ENCODE measurements at places on chromosomes 3 and 15.

DNA sequence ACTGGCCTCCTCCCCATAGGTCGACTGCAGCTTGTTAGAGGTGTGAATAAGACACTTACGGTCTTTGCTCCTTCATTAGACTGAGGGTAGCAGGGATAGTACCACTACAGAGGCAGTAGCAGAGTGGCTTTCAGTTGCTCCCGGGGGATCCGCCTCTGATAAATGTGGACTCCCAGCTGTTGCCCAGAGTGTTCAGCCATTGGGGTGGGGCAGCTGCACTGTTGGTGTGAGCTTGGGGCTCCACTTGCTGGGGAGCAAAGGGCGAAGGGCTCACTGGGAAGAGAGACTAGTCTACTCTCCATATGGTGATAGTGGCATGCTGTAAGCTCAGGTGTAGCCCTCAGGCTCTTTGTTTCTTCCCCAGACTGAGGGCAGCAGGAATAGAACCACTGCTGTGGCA is 239.1 kb downstream of the LRRN1 start:
- DNase-seq: no peak

DNA sequence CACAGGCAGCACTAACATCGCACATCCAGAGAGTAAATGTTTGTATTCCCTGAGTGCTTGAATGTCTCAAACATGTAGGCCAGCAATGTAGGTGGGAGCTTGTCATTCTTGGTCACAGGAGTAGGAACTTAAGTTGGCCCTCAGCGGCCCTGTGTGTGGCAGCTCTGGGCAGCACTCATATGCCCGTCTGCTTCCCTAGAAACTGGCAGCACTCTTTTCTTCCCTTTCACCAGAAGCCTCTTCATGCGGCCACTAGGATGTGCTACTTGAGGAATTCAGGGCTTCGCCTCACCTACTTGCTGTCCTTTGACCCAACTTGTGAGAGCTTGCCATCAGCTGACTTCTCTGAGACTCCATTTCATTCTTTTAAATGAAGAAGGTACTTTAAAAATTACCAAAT is 69.5 kb downstream of the TIPARP start:
- no peak for DNase-seq

GRCh38 chr3:46285931-46286619 is 43.8 kb downstream of the CCR3 start:
- no peak for DNase-seq

DNA sequence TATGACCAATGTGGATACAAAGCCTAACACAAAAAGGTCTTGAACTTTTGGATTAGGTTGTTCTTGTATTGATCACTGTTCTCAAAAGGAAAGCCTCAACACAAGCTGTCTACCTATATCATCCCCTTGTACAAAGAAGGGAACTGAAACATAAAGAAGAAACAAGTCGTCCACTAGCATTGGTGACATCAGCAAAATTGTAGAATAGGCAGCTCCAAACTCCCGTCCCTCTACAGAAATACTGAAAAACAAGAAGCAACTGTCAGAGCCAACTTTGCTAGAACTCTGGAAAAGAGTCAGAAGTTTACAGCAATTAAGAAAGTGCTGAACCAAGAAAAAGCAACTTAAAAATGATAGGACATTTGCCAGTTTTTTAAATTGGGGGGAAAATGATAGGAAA is 7.5 kb upstream of the NR1I2 start:
- no peak for DNase-seq

GRCh38 chr3:76171647-76172046 is 386.3 kb upstream of the ZNF717 start:
- no peak for DNase-seq

- DNase-seq: no peak
Measured at GRCh38 chr3:35439663-35440062, 199.7 kb upstream of the ARPP21 start.

- no peak for DNase-seq
Measured at GRCh38 chr3:39479701-39480414, 12.4 kb downstream of the MOBP start.

DNA sequence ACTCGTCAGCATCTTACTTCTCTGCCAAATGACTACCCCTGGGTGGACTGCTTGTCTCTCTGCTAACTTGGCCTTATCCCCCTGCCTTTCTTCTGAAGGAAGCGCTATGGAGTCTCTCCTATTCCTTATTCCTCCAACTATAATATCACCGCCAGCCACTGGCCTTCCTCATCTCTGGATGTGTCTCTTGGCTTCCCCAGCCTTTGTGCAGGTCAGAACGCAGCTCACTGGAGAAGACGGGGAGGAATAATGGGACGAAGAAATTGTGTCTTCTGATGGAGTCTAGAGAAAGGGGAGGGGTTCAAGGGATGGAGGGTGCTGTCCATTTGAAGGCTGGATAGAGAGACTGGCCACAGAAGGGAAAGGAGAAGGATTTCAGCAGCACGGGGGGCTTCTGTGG is 16.9 kb downstream of the ITGA11 start:
- DNase-seq: no peak

DNA sequence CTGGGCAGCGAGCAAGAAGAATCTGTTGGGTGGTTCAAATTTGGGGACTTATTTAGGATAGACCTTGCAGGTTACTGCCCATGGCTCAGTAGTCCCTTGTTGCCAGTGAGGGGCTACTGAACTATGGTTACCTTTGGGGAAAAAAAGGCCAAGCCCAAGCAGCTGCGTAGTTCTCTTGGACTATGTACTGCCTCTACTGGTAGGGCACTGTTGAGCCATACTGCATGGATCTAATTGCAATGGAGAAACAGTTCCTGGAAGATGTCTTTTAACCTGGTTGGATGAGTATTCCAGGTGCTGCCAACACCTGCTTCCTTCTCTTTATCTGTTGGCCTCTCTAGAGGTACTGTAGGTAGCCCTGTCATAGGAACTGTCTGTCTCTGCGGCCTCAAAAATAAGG is 671.9 kb upstream of the CBLB start:
- DNase-seq: no peak

- DNase-seq: no peak
Measured at GRCh38 chr15:69891606-69892005, 206.1 kb downstream of the TLE3 start.

DNA sequence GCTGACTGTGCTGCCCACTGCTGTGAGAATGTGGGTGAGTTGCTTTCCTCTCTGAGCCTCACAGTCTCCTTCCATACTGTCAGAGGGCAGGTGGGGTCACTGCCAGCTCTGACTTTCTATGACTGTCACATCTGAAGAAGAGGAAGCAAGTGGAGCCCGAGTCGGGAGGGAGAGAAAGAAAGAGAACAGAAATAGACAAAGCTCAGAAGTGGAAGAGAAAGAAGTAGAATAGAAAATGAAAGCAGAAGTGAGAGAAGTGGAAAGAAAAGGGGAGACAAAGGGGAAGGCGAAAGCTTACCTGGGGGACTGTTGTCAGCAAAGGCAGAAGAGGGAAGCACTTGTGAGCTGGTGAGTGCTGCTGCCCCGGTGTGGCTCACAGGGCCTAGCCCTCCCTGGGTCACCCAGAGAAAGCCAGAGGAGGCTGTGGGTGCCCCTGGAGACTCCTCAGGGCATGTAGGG is 57.9 kb downstream of the EPHB1 start:
- no peak for DNase-seq

GRCh38 chr3:159861369-159861987 is 127.2 kb upstream of the IL12A start:
- no peak for DNase-seq

- DNase-seq: no peak
Measured at GRCh38 chr3:46440531-46441294, 24.0 kb downstream of the LTF start.

DNA sequence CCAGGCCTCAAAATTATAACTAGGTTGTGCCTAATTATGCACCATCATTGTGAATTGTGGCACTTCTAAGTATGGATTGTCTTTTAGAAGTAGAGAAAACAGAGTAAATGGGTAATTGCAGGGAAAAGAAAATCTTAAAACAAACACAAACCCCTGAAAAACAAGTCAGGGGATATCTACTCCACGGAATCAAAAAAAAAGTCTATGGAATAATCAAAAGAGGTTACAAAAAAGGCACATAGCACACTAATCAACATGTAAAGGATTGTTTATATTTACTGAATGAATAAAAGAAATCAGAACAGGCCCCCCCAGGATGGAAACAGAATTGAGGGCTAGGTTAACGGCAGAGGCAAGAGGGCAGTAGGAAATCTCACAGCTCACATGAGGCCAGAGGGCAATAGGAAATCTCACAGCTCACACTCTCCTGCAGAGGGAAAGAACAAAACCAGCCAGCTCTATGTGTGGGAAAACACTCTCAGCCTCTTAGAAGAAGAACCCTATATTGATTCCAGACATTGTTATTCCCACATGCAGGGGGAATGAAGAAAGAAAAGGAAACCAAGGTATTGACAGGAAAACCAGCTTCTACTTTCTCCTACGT is 72.7 kb upstream of the FNDC3B start:
- DNase-seq: no peak

- no peak for DNase-seq
Measured at GRCh38 chr3:88334187-88334868, 184.6 kb downstream of the C3orf38 start.

DNA sequence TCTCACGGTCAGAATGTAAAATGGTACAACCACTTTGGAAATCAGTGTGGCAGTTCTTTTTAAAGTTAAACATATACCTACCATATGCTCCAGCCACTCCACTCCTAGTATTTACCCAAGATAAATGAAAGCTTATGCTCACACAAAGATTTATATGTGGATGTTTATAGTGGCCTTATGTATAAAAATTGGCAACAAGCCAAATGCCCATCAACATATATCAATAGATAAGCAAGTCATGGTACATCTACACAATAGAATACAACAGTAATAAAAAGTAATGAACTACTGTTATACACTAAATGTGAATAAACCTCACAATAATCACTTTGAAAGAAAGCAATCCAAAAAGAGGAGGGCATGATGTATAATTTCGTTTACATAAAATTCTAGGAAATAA is 153.5 kb upstream of the LMCD1 start:
- DNase-seq: no peak

DNA sequence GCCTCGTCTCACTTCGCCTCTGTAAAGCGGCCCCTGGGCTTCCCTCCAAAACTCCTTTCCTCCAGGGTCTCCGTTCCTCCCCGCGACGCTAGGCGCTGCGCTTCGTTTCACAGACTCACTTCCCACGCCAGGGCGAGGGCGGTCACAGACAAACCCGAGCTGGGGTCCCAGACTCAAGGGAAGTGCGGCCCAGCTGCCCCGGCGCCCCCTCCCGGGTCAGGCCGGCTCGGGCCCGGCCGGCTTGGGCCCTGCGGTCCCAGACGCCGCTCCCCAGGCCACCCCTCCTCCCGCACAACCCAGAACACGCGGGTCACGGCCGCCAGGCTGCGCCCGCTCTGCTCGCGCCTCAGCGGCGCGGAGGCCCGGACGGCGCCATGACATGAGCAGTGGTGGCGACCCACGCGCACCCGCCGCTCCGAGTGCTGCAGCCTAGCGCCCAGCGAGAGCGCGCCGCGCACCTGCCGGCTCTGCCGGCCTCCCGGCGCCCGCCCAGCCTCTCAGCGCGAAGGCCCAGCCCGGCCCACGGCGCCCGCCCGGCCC is 547 bp downstream of the NUP210 start:
- no peak for DNase-seq

- no peak for DNase-seq
Measured at GRCh38 chr3:64667887-64668581, 19.8 kb downstream of the ADAMTS9 start.

- no peak for DNase-seq
Measured at GRCh38 chr3:126293370-126294082, 63.7 kb downstream of the KLF15 start.

GRCh38 chr15:33161209-33161608 is 33.3 kb downstream of the FMN1 start:
- no peak for DNase-seq

DNA sequence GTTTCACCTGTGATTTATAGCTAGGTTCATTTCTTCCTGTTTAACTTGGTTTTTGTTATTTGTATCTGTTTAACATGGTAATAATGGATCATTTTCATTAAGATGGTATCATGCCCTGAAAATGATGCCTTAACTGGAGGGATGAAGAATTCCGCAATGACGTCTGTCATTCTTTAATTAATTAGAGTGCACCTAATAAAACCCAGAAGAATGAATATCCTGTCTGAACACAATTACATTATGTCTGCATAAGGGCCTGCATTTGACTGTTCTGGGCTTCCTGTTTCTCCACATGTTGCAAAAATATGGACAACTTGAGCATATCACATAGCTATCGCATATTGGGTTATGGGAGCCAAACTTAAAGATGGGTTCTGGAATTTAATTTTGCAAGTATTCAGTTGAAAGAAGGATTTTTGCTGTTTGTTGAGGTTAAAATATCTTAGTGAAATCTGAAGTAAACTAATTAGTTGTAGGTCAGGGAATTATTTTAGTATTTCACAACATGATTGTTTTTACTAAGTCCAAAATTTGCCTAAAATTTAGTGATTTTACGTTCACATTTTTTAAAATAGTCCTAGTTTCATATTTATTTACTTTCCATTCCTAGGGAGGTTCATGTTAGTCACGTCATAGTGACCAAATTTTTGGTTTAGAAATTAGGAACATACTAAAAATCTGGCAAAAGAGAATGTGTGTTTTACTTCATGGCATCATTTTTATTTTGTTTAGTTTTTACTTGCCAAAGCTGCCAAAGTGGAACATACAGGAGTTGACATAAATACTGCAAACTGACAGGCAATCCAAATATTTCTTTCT is 321.0 kb upstream of the TGFBR2 start:
- DNase-seq: no peak

GRCh38 chr15:70420948-70421482 is 323.3 kb upstream of the TLE3 start:
- no peak for DNase-seq

DNA sequence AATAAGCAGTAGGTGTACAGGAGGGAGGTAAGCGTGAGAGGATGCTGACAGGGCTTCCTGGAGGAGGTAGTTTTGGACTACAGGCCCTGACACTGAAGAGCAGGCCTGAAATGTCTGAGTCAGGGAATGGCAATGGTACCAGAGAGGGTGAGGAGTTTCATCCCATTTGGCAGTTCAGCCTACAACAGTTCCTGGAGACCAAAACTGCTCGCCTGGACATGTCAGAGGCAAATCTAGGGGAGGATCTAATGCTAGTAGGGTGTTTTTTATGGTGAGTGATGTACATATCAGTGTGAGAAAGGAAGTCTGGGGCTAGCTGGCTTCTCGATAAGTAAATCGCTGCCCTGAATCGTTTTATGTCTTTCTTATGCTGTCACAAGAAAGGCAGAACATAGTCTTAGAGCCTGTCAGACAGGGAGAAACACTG is 13.8 kb upstream of the TNFSF10 start:
- no peak for DNase-seq

- no peak for DNase-seq
Measured at GRCh38 chr3:30199855-30200254, 406.5 kb upstream of the TGFBR2 start.

GRCh38 chr3:127672429-127673190 is at the start of gene ABTB1:
ABTB1 (plus strand) TSS chr3:127672952; CDS start chr3:127673026, 74 bp downstream.
- no peak for DNase-seq

- no peak for DNase-seq
Measured at GRCh38 chr15:41006479-41006878, 53.2 kb downstream of the CHAC1 start.

DNA sequence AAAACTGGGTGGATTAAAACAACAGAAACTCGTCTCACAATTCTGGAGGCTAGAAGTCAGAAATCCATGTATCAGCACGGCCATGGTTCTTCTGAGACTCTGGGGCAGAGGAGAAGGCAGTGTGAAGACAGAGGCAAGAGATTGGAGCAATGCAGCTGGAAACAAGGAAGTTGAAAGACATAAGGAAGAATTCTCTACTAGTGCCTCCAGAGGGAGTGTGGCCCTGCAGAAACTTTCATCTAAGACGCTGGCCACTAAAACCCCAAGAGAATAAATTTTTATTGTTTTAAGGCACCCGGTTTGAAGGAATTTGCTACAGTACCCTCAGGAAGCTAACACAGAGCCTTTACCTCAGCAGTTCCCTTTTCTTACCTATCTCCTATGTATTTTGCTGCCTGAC is 1012.2 kb upstream of the CADM2 start:
- DNase-seq: no peak

All from HFF-Myc (cell line).